GM20000 (cell line): ENCODE measurements at places on chromosomes 1 and 21.

- DNase-seq: no peak
Measured at GRCh38 chr1:21308847-21309652, 18.8 kb upstream of the ECE1 start.

- no peak for DNase-seq
Measured at GRCh38 chr1:200162877-200163276, 135.4 kb downstream of the NR5A2 start.

DNA sequence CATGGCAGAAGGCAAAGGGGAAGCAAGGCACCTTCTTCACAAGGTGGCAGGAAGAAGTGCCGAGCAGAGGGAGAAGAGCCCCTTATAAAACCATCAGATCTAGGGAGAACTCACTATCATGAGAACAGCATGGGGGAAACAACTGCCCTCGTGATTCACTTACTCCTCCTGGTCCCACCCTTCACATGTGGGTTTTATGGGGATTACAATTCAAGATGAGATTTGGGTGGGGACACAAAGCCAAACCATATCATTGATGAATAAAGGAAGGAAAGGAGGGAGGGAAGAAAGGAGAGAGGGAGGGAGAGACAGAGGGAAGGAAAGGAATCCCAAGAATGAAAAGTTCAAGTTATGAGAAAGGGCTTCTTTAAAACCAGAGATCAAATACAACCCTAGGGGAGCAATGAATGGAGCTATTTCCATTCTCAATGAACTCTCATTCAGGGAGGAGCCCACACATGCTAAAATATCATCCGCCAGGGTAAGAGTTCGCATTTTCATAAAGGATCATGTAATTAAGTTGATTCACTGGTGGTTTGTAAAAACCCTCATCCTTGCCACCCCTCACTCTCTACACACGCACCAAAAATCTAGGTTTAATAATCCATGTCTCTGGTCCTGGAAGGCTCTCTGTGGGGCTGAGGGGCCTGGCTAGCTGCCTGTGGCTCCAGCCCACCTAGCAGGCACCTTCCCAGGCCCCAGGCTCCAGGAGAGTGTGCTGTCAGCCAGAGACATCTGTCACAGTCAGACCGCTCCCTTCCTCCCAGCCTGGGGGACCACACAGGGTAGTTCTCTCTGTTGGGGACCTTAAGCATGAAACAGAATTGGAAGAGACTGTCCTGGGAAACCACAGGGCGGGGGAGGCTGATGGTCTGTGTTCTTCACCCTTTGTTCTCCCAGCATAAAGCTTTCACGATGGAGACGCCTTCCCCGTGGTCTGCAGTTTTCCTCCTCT lies 94.0 kb downstream of the CCDC185 start:
- DNase-seq: no peak

- DNase-seq: no peak
Measured at GRCh38 chr1:1680031-1680911, 12.3 kb downstream of the SLC35E2B start.

GRCh38 chr1:26177182-26177684 lies at the start of gene CNKSR1:
Gene CNKSR1, plus strand, starts transcription at chr1:26177491. Its CDS starts 57 bp downstream, at chr1:26177548.
- no peak for DNase-seq
